ENCODE measurements at places on chromosomes 1 and 21.

- no peak for DNase-seq
These were observed 7.0 kb downstream of the KRTAP10-12 start for GRCh38 chr21:44703731-44704635.

GRCh38 chr1:184291701-184292100 is 95.1 kb upstream of the C1orf21 start:
- no peak for DNase-seq

GRCh38 chr1:247966532-247967204 is 1.6 kb downstream of the OR2AK2 start:
- no peak for DNase-seq

DNA sequence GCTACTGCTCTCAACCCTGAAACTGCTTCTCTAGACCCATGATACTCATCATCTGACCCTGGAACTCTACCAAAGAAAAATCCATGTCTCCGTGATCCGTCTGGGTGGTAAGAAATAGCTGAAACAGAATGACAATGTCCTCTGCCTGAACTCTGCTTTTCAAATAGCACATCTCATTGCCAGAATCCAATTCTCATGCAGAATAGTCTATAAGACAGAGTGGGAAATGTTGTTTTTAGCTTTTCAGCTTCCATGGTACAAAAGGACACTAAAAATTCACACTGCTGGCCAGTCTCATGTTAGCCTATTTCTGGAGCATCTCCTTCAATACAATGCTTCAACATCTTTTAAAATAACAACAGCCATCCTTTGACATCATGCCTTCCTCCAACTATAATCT is 1355.8 kb upstream of the PRMT6 start:
- DNase-seq, result no peak

- no peak for DNase-seq
These were observed 11.1 kb upstream of the KCNE1 start for GRCh38 chr21:34523019-34523555.

GRCh38 chr1:234665975-234666605 is 56.1 kb upstream of the IRF2BP2 start:
- no peak for DNase-seq

DNA sequence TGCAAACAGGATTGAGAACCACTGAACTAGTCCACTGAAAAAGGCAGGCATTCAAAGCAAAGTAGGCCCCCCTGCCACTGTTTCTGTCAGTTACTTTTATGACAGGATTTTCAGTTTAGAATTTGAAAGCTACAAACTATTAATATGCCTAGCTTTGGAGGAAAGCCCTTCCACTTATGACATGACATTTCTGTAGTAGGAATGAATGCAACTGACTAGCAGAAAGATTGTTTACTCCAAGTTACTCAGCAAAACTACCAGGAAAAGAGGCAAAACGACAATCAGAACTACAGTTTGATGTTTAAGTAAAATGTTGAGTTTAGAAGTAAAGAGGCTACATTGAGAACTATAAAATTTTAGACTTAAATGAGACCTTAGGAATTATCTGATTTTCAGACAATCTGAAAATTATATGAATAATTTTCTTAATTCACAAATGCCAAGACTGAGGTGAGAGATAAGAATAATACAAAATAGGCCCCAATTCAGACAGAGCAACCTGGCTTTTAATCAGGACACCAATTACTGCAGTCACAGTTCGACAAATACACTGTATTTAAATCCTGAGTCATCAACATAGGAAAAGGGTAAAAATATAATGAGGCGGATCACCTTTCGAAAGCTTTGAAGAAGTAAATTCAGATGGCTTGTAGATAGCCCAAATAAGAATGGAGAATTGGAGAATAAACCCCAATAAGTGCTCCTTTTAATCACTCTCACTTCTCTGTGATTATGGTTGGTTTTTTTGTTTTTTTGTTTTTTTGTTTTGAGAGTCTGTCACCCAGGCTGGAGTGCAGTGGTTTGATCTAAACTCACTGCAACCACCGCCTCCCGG is 2.2 kb downstream of the PRKAB2 start:
- DNase-seq, result no peak

GRCh38 chr1:52140633-52141512 is 1.0 kb upstream of the ZFYVE9 start:
- DNase-seq, result no peak

DNA sequence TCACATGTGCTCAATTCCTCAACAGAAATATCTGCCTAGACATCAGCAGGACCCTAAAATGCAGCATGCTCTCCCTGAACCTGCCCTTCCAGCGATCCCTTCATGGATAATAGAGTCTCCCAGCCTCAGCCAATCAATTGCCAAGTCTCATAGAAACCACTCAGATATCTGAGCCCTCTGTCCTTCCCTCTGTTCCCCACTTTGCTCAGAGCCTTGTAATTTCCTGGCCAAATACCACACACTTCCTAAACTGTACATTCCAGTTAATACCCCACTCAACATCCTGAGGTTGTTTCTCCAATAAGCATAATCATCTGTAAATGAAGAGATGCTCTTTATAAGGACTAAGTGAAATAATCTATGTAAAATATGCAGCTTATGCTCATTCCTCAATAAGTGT is 59.3 kb upstream of the PTGFRN start:
- no peak for DNase-seq

DNA sequence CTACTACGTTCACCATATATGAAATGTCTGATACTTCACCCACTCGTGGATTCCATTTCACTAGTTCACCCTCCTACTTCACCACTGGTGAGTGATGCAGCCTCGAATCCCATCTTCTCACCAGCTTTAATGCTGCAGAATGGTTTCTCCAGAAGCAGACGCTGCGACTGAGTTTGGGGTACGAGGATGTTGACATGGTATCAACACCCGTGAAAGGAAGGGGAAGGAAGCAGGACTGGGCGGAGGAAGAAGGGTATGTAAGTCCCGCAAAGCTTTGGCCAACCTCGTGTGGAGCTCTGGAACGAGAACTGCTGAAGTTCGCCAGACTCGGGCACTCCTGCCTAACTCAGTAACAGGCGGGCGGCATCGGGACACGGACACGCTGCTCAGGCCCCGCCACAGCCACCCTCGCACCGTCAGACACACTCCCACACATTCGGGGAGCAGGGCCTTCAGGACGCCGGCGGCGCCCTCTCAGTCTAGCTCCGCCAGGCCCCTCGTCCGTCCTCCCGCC is 833 bp upstream of the DIP2A start:
- peak; percentile 33 for DNase-seq

DNA sequence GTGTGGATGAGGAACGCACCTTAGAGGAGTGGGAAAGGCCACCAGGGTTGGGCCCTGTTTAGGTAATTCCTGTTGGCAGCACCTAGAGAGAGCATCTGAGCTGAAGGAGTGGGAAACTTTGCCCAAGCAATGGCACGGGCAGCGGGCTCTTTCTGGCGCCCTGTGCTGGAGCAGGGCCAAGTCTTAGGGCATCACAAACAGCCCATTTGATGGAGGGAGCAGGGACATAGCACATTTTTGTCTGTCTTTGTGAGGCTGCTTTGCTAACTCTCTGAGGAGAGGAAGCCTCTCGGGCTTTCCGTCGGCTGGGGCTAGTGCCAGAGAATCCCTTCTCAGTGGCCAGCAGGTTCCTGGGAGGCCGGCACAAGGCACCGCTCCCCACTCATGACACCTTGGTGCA is 22.5 kb upstream of the CNTN2 start:
- no peak for DNase-seq

DNA sequence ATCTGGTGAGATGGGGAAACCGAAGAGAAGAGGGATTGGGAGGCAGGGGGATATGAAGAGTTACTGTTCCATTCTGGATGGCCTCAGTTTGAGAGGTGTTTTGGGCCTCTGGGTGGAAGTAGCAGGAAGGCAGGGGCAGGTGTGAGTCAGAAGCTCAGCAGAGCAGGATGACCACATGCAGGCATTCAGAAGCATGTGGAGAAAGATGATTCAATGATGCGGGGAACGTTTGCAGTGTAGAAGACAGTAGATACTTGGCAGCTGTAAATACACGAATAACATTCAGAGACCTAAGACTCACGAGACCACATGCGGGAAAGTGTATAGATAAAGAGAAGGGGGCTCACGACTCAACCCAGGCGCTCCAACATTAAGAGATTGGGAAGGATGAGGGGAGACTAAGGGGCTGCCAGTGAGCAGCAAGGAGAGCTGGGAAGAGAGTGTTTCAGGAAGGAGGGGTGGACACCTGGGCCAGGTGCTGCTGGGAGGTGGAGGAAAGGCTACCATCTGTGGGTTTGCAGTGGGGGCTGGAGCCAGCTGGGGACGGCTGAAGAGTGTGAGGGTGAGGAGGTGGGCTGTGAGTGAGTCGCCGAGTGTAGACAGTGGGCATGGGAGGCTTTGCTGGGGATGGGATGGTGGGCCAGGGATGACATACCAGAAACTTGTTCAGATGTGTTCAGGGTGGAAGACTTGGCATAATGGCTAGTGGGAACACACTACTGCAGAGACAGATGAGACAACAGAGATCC is 5.8 kb upstream of the EPS8L3 start:
- DNase-seq, result no peak

GRCh38 chr1:209103092-209103491 is 480.4 kb upstream of the CAMK1G start:
- no peak for DNase-seq

DNA sequence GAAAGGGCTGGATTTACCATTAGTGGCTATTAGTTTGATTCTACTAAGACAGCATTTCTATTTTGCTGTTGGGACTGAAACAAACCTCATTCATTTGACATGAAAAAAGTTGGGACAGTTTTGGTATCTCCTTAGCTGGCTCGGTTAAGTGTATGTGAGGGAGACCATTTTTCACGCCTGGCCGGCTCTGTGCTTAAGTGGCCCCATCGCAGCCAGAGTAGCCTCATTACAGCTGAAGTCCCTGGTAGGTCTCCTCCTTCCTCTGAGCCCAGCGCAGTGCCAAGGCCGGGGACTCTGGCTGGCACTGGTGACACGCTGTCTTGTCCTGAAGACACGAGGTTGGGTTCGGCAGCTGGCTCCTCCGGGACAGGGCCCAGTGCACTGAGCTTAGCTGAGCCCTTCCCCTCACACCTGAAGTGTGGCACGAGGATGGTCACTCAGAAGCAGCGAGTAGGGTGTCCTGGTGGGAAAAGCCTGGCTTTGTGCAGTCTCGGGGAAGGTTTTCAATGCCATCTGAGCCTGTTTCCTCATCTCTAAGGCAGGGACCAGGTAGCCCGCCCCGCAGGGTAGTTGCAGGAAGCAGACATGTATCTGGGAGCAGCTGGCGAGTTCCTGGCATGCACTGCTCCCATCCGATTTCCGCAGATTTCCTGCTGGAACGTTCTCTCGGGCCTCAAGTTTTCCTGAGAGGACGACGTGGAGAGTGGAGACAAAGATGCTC is 196.5 kb downstream of the DYRK1A start:
- no peak for DNase-seq

- DNase-seq, result no peak
These were observed 843.9 kb downstream of the AMY1C start for GRCh38 chr1:104593413-104594187.

- no peak for DNase-seq
These were observed 392.2 kb downstream of the VAV3 start for GRCh38 chr1:107572674-107573211.

GRCh38 chr1:67955591-67955990 is 94.8 kb downstream of the DIRAS3 start:
- DNase-seq, result no peak

- no peak for DNase-seq
These were observed 58.2 kb upstream of the SLC45A1 start for GRCh38 chr1:8259498-8260290.

GRCh38 chr1:193747579-193747978 is 561.2 kb upstream of the B3GALT2 start:
- no peak for DNase-seq

GRCh38 chr1:219909476-219909875 is 18.9 kb downstream of the SLC30A10 start:
- DNase-seq, result no peak

- DNase-seq, result no peak
These were observed 4.2 kb downstream of the SLC2A5 start for GRCh38 chr1:9065213-9065751.

DNA sequence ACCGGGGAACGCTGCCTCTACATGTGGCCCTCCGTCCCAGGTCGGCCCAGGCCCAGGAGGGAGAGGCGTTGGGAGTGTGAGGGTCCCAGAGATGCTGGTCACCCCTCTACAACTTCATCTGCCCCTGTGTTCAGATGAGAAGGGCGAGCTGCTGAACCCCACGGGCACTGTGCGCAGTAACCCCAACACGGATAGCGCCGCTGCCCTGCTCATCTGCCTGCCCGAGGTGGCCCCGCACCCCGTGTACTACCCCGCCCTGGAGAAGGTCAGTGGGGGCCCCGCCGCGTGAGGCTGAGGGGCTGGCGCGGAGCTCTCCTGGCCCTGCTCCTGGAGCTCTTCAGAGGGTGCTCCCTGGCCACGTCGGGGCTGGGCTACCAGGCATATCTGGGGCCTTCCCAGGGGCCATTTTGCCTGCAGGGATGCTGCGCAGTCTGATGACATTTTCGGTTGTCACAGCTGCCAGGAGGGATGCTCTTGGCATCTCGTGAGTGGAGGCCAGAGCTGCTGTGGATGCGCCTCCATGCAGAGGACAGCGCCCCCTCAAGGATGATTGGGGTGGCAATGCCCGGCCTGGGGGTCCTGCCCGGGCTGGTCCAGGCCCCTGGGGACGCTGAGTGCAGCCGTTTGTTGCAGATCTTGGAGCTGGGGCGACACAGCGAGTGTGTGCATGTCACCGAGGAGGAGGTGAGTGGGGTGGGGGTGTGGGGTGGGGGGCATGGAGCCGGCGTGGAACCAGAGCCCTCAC is 68.6 kb downstream of the PIK3CD start:
- no peak for DNase-seq

- DNase-seq, result no peak
These were observed 15.9 kb downstream of the DUSP10 start for GRCh38 chr1:221725735-221726672.

DNA sequence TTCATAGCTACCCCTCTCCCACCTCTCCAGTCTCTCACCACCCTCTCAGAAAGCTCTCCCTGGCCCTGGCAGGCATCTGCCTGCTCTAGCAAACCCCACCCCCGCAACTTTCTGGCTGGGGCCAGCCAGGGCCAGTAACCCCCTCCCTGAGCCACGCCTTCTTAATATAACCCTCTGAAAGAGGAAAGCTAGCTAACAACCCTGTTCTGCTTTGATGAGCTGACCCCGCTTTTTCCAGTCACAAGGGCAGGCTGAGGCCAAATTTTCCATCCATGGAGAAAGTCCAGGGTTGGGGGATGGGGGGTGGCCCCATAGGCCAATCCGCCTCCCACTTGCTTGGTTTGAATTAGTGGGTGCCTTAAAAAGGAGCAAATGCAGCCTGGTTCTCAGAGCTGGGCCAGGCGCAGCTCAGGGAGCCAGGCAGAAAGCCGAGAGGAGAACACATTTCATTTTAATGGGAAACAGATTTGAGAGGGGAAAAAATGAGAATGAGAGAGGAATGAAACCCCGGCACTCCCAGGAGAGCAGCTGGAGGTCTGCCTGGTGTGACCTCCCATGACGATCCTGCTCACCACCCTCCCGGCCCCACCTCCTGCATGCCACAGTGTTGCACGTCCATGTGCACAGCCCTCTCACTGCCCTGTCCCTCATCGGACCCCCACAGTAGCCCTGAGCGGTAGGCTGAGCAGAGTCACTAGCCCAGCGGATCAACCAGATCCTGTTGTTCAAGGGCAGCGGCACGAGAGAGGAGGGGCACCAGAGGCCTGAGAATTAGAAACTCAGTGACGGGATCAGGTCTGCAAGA is 62.3 kb downstream of the OPTC start:
- DNase-seq, result peak; percentile 48
